ENCODE measurements at places on chromosomes 3 and 15.

DNA sequence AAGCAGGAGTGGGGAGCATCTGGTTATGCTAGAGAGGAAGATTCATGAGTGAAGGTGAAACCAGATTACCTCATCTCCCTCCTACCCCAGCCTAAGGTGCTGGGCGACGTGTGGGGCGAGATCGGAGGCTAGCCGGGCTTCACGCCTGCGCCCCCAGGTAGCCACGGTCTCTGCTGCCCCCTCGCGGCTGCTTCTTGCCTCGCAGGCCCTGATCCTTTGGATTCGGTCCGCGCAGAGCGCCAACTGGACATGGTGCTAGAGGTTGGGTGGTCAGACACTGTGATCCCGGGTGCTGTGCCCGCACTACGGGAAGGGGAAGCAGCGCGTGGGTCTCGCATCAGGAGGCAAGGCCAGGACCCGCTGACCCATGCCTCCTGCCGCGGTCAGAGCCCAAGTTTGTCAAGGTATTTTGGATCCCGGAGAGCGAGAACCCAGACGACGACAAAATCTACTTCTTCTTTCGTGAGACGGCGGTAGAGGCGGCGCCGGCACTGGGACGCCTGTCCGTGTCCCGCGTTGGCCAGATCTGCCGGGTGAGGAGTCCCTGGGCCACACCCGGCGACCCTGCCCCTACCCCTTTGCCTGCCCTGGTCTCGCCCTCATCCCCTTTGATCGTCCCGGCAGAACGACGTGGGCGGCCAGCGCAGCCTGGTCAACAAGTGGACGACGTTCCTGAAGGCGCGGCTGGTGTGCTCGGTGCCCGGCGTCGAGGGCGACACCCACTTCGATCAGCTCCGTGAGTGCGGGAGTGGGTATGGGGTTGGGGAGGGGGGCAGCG is 4.2 kb downstream of the SEMA3B start:
- peak; percentile 81 for DNase-seq

DNA sequence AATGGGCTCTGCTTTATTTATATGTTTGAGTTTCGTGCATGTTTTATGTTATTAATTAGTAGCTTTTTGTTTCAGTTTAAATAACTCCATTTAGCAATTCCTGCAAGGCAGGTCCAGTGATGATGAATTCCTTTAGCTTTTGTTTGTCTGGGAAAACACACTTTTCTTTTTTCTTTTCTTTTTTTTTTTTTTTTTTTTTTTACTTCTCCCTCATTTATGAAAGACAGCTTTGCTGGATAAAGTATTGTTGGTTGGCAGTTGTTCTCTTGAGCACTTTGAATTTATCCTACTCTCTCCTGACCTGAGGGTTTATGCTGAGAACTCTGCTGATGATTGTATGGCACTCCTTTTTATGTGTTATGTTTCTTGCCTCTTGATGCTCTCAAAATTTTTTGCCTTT is 35.7 kb downstream of the TMEM39A start:
- no peak for DNase-seq

DNA sequence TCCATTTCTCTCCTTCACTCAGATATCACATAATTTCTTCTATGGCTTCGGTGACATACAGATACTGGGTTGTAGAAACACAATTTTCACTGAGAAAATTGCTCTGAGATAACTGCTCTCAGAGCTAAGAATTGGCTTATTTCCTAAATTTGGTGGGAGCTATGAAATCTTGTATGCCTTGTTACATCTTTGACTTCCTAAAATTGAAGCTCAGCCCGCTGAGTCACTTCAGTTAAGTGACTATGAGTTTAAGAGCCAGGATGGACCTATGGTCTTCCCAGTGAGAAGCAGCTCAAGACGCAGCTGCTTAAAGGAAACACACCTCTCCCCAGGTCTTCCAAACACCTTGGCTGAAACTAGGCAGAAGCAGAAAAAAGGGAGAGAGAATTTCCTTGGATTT is 56.4 kb downstream of the EFHB start:
- no peak for DNase-seq

DNA sequence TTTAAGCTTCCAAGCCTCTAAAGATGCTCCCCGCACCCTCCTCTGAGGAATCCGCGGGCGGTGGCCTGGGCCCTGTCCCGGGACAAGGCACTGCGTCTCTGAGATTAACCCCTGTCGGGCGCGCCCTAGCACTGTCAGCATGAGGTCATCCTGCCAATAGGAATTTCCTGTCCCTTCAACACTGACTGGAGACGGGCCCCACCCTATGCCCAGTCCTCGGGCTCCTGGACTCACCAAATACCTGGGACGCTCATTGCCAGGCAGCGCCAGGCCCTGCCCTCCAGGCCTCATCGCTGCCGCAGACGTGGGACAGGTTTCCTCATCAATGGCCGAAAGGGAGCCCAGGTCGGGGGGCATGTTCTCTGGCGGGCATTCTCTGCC is 67.6 kb upstream of the SH3GL3 start:
- no peak for DNase-seq

GRCh38 chr3:60758171-60758570 is 493.1 kb downstream of the FHIT start:
- DNase-seq = no peak

GRCh38 chr3:157101486-157101885 is 58.5 kb downstream of the CCNL1 start:
- no peak for DNase-seq

DNA sequence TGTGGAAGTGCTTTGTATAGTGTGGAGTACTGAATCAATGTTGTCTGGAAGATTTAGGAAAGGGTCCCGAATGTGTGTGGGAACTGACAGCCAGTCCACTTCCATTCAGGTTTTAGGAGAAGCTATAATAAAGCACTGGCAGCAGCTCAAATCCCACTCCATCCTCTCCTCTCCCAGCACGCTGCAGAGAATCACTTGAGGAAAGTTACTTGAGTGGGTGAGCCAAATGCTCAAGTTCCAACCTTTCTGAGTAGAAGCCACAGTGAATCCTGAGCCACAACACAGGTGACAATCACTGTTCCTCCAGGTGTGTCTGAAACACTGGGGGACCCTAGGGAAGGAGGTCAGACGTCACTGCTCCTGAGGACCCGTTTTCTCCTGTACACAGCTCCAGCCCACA is 106.5 kb downstream of the TIGIT start:
- no peak for DNase-seq

Data from tibial artery (tissue), 4 donors.